ENCODE measurements at places on chromosomes 6 and 20. TPM values are rescaled to one million over a fixed set of nuclear protein-coding genes. Genes with fewer than 3 reads are reported as not detected.

Gene SAMD5
- 3.8 TPM for total RNA-seq

DNA sequence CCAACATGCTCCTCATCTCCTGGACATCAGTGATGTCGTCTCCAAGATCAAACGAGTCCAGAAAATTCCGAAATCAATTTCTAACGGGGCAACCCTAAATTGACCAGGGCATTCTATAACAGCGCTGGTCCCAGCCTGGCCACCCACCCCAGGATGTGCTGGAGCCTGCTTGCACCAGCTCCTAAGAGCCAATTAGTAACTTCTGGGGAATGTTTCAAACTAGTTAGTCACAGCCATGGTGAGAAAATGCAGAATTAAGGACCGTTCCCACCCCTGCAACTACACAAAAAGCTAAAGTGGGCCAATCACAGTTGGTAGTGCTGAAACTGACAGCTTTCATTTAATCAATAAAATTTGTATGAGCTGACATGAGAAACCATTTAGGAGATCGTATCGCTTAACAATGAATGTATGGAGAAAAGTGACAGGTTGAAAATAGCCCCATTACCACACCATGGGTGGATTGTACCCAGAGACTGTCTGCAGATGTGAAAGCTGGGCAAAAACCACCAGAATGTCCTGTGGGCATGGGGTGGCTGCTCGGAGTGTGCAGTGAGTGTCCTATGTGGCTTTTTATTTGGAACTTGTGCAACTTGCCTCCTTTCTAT is 165.7 kb upstream of the AFDN start:
- no peak overlapping the region for H3K4me3 ChIP-seq
- no peaks in the 10 kb centered on the region for H3K27me3 ChIP-seq
- no peak overlapping the region for H3K27ac ChIP-seq
- no peaks in the 10 kb centered on the region for H3K36me3 ChIP-seq
- H3K4me1 ChIP-seq: no peaks in the 10 kb centered on the region

Gene DPPA5
- not detected for total RNA-seq

DNA sequence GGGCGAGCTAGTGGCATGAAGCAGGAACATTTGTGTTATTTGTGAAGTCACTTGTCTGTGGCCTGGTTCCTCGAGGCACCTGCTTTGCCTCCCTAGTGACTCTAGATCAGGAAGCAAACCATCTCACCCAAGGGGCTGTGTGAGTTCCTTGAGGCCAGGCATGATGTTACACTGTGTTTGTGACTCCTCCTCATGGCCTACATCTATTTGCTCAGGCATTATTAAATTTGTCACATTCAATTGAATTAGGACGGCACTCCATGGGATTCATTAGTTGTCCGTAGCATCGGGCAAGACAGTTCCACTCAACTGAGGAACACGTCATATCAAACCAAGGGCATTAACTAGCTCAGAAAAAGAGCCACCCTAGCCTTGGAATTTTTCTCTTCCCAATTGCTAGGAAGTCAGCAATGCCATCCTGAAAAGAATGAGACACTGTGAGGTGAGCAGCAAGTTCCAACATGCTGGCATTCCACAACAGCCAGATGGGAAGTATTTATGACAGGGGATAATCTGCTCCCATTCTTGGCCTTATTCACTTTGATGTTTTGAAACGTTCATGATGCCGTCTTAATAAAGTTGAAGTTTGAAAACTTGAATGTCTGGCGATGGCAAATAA is 17.2 kb downstream of the TMEM200A start:
- no peak overlapping the region for H3K27ac ChIP-seq
- no peaks in the 10 kb centered on the region for H3K36me3 ChIP-seq
- no peaks in the 10 kb centered on the region for H3K27me3 ChIP-seq
- no peak for DNase-seq
- no peaks in the 10 kb centered on the region for H3K4me1 ChIP-seq

Gene LY6G6F
- not detected for total RNA-seq

DNA sequence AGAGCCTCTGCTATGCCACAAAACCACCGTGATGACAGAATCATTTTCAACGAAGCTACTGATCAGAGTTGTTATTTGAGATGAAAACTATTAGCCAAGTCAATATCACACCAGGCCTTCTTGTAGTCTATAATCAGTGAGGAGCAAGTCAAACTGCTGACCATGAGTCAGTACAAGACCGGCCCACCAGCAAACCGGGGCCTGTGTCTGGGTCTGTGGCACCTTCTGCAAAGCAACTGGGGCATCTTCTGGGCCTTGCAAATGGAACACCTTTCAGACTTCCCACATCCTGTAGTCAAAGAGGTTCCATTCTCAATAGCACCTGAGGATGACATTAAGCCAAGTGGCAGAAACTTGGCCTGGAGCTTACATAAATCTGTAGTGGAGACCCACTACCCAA is 38.5 kb downstream of the CPXM1 start:
- no peaks in the 10 kb centered on the region for H3K27me3 ChIP-seq
- no peaks in the 10 kb centered on the region for H3K36me3 ChIP-seq
- no peak for DNase-seq
- H3K4me1 ChIP-seq: no peaks in the 10 kb centered on the region
- no peak overlapping the region for H3K4me3 ChIP-seq
- H3K27ac ChIP-seq: no peak overlapping the region

GRCh38 chr20:48904566-48905296 is 16.8 kb upstream of the ARFGEF2 start:
- H3K27me3 ChIP-seq: no peaks in the 10 kb centered on the region
- H3K4me1 ChIP-seq: no peaks in the 10 kb centered on the region
- H3K4me3 ChIP-seq: no peak overlapping the region
- H3K36me3 ChIP-seq: no peaks in the 10 kb centered on the region

- no peak for DNase-seq
- H3K27ac ChIP-seq: no peak overlapping the region
- H3K4me1 ChIP-seq: no peaks in the 10 kb centered on the region
- no peaks in the 10 kb centered on the region for H3K27me3 ChIP-seq
- no peak overlapping the region for H3K4me3 ChIP-seq
- no peaks in the 10 kb centered on the region for H3K36me3 ChIP-seq
These were observed 69.5 kb downstream of the SRC start for GRCh38 chr20:37415118-37416085.

DNA sequence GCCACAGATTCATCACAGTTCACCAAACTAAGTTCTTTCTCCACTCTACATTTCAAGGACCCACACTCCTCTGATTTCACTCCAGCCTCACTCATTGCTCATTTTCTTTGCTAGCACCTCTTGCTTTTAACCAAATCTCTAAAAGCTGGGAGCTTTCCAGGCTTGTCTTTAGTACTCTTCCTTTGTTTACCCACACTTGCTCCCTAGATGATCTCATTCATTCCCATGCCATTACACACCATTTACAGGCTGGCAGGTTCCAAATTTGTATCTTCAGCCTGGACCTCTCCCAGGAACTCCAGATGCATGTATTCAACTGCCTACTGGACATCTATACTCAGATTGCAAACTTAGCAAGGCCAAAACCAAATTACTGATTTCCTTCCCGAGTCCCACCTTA is 5.3 kb upstream of the GUCA1B start:
- H3K4me1 ChIP-seq: peaks cover 2% of the 10 kb centered on the region
- H3K4me3 ChIP-seq: no peak overlapping the region
- DNase-seq: no peak
- H3K27me3 ChIP-seq: no peaks in the 10 kb centered on the region
- no peak overlapping the region for H3K27ac ChIP-seq

Gene MAFB
- 55.0 TPM for total RNA-seq

DNA sequence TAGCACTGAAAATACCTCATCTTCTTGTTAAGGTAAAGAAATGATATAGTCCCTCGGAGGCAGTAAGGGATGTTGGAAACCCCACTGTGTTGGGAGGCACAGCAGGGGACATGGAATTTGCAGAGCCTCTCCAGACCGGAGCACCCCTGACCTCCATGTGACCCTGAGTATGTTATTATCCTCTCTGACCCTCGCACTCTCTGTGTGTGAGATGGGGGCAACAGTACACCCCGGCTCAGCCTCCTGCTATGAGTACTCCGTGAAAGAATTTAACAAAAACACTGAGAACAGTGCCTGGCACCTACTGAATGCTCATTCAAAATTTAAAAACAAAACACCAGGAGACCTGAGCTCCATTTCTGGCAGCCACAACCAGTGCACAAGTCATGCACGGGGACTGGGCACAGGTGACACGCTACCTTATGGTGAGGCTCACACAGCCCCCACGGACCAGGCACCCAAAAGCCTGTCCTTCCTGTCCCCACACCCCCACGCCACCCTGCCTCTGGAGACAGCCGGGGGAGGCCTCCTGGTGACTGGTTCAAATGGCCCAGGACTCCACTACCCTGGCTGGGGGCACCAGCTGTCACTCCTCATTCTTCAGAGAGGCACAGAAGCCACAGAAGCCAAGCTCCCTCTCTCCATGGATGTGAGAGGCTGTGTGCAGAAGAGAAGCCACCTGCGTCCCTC is 6.1 kb downstream of the NINL start:
- no peak overlapping the region for H3K4me3 ChIP-seq
- no peaks in the 10 kb centered on the region for H3K4me1 ChIP-seq
- no peaks in the 10 kb centered on the region for H3K36me3 ChIP-seq
- H3K27ac ChIP-seq: no peak overlapping the region
- H3K27me3 ChIP-seq: no peaks in the 10 kb centered on the region

GRCh38 chr20:31815408-31816188 is 3.6 kb upstream of the MYLK2 start:
- no peak overlapping the region for H3K4me3 ChIP-seq
- no peaks in the 10 kb centered on the region for H3K27me3 ChIP-seq
- peak overlapping the region; percentile 88 for H3K27ac ChIP-seq
- DNase-seq: peak; percentile 62

Gene ERVFRD-1
- not detected for total RNA-seq

Gene VNN1
- total RNA-seq: 1.8 TPM

- H3K4me3 ChIP-seq: no peak overlapping the region
- H3K27me3 ChIP-seq: no peaks in the 10 kb centered on the region
- no peak for DNase-seq
- H3K36me3 ChIP-seq: peaks cover 9% of the 10 kb centered on the region
- no peak overlapping the region for H3K27ac ChIP-seq
- no peaks in the 10 kb centered on the region for H3K4me1 ChIP-seq
These were observed 14.1 kb downstream of the LRRN4 start for GRCh38 chr20:6039766-6040165.

GRCh38 chr20:51160821-51161220 is 137.9 kb upstream of the KCNG1 start:
- no peaks in the 10 kb centered on the region for H3K36me3 ChIP-seq
- H3K4me3 ChIP-seq: no peak overlapping the region
- no peak overlapping the region for H3K27ac ChIP-seq
- no peak for DNase-seq

Gene RNF5
- total RNA-seq: 35.0 TPM

GRCh38 chr6:73742433-73742832 is 46.4 kb downstream of the CD109 start:
- DNase-seq: no peak
- H3K36me3 ChIP-seq: no peaks in the 10 kb centered on the region
- no peak overlapping the region for H3K27ac ChIP-seq

- H3K36me3 ChIP-seq: no peaks in the 10 kb centered on the region
- H3K27ac ChIP-seq: no peak overlapping the region
These were observed 11.0 kb downstream of the TBPL1 start for GRCh38 chr6:133964052-133964451.

DNA sequence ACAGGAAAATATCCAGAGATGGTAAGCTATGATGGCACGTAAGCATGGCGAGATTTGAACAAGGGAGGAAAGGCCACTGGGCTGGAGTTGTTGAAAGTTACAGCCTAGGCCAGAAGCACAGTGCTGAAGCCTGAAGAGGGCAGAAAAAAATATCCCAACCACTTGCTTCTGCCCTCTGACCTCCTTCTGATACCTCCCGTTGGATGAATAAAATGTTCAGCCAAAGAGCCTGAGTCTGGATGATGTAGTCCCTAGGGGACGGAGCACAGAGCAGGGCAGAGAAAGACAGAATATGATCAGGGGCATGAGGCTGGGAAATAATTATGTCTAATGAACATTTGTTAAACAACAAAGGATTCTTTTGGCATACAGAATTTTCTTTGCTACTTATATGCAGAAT is 19.7 kb downstream of the KLHL31 start:
- no peak overlapping the region for H3K27ac ChIP-seq
- H3K36me3 ChIP-seq: no peaks in the 10 kb centered on the region
- no peak for DNase-seq
- H3K4me3 ChIP-seq: no peak overlapping the region
- no peaks in the 10 kb centered on the region for H3K27me3 ChIP-seq

GRCh38 chr6:83343121-83343520 is 87.7 kb downstream of the ME1 start:
- H3K4me3 ChIP-seq: no peak overlapping the region
- H3K27ac ChIP-seq: no peak overlapping the region
- no peaks in the 10 kb centered on the region for H3K27me3 ChIP-seq
- no peak for DNase-seq

Gene RAD21L1
- not detected for total RNA-seq

DNA sequence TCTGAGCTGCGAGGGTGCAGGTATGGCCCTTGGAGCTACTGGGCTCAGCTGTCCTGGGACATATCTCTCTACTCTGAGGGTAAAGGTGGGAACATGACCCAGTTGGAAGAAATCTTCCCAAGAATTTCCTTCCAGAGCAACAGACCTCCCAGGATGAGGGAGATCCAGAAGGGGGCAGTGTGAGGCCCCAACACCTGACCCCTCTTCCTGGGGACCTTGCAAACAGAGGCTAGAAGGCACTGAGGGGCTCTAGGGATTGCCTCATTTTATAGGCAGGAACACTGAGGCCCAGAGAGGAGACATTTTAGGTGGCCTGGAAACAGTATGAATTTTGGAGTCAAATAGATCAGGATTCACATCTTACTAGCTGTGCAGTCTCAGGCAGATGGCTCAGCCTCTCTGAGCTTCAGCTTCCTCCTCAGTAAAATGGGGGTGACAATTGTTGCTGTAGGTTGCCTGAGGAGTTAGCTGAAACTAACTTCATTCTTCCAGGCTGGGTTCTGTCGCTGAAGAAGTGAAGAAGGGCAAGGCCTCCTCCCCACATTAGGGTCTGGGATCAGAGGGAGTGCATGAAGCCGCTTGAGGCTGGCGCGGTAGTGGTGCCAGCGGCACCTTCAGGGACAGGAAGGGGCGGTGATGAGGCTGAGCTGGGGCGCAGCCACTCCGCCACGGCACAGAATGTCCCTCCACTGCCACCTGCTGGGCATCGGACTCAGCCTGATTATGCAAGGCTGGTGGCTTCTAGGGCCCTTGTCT is 11.4 kb downstream of the KCNK17 start:
- H3K36me3 ChIP-seq: no peaks in the 10 kb centered on the region
- DNase-seq: peak; percentile 88
- no peak overlapping the region for H3K4me3 ChIP-seq
- H3K4me1 ChIP-seq: no peaks in the 10 kb centered on the region

Gene CLDN20
- not detected for total RNA-seq

GRCh38 chr6:31877125-31877650 is 1.6 kb downstream of the SLC44A4 start:
- H3K27ac ChIP-seq: no peak overlapping the region
- no peaks in the 10 kb centered on the region for H3K27me3 ChIP-seq
- H3K36me3 ChIP-seq: no peaks in the 10 kb centered on the region
- no peak for DNase-seq

Gene UNC93A
- total RNA-seq: not detected

Gene MPIG6B
- 0.84 TPM for total RNA-seq
